ENCODE measurements at places on chromosomes 16 and 17.

GRCh38 chr17:44359458-44360143 is 4.1 kb downstream of the FAM171A2 start:
- DNase-seq: no peak

DNA sequence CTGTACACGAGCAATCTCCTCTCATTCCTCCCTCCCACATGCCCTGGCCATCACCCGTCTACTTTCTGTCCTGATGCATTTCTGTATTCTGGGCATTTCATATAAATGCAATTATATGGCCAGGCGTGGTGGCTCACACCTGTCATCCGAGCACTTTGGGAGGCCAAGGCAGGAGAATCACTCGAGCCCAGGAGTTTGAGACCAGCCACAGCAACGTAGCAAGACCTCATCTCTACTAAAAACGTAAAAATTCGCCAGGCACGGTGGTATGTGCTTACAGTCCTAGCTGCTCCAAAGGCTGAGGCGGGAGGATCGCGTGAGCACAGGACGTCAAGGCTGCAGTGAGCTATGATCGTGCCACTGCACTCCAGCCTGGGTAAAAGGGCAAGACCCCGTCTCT is 4.8 kb downstream of the MEAK7 start:
- no peak for DNase-seq

DNA sequence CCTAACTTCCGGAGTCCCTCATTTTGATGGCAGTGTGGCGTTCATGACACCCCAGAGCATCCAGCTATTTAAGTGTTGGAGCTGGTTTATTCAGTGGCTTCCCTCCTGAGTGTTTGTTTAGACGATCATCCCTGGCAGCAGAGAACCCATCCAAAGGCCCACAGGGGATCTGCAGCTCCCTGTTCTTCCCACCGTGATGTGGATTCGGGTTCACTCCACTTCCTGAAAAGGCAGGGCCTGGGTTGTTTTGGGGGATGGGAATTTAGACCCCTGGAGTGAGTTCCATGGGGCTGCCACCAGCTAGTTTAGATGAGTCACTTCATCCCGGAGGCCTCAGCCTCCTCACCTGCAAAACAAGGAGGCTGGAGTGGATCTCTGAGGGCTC is 2.3 kb downstream of the KSR1 start:
- no peak for DNase-seq

DNA sequence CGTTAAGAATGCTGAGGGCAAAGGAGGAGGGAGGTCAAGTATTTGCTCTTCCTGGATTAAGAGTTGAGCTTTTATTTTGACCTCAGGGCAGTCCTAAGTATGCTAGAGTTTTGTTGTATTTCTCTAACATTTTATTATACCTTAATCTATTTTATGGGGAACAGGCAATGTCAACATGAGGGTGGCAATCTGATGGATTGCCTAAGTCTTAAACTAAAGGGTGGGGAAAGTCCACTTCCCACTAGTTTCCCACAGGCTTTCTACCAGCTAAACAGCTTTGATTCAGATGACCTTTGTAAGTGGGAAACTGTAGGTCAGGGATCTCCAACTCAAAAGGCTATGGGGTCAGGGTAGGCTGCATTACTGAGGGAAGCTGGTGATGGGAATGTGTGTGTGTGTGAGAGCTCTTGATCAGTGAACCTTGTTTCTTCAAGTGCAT is 24.9 kb downstream of the HSD17B2 start:
- no peak for DNase-seq

- DNase-seq: no peak
These were observed 67.7 kb downstream of the CES1 start for GRCh38 chr16:55765161-55765560.

DNA sequence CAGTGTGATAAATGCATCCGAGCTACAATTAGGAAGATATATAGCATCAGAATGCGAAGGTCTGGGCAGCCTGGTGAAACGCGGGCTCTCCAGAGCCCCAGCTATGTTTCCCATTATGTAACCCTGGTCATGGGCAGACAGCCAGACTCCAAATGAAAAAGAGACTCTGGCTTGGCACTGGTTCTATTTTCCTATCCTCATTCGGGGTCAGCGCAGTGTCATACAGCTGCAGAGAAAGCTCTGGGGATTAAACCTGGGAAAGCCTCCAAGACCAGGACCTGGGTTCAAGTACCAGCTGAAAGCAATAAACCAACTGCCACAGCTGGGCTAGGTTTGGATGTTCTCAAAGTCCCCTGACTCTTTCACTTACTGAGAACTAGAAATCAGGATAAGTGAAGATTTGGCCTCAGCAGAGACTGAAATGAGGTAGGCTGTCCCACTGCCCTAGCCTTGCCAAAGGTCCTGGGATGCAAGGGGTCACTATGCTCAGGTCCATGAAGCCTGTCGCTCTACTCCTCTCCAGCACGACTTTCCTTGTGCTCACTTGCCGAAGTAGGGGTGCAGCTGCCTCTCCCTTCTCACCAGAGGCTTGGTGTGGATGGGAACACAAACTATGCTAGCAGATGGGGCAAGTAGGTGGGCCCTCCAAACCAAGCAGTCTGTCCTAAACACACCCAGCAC is 123.8 kb downstream of the SMG6 start:
- DNase-seq: no peak

- no peak for DNase-seq
These were observed 1.1 kb upstream of the HOXB7 start for GRCh38 chr17:48611681-48612455.

DNA sequence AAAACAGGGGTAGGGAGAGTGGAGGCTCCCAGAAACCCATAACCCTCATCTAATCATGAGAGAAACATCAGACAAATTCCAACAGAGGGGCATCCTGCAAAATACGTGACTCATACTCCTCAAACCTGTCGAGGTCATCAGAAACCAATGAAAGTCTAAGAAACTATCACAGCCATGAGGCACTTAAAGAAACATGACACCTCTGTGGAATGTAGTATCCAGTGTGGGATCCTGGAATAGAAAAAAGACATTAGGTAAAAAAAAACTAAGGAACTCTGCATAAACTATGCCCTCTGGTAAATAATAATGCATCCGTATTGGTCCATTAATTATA is 16.4 kb downstream of the CDH5 start:
- DNase-seq: peak; percentile 85

- DNase-seq: no peak
These were observed 26.1 kb upstream of the JPH3 start for GRCh38 chr16:87576171-87576570.

- DNase-seq: peak; percentile 72
These were observed 21.9 kb downstream of the PRKAR1A start for GRCh38 chr17:68533887-68534694.

- DNase-seq: no peak
These were observed 32.6 kb upstream of the ERN1 start for GRCh38 chr17:64162554-64162953.

- no peak for DNase-seq
These were observed at the start of gene MEIOC for GRCh38 chr17:44655983-44656710. TSS of gene MEIOC (plus strand) at chr17:44656468. CDS start at chr17:44656614, 146 bp downstream.

DNA sequence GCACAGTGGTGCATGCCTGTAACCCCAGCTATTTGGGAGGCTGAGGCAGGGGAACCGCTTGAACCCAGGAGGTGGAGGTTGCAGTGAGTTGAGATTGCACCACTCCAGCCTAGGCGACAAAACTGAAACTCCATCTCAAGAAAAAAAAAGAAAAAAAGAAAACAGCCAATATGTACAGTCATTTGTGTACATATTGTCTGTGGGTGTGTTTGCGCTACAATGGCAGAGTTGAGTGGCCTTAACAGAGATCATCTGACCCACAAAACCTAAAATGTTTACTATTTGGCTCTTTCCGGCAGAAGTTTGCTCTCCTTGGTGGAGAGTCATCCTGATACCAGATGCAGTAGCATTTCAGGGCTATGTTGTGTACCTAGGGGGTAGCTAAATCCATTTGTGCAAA is 57.9 kb downstream of the ARSG start:
- no peak for DNase-seq

DNA sequence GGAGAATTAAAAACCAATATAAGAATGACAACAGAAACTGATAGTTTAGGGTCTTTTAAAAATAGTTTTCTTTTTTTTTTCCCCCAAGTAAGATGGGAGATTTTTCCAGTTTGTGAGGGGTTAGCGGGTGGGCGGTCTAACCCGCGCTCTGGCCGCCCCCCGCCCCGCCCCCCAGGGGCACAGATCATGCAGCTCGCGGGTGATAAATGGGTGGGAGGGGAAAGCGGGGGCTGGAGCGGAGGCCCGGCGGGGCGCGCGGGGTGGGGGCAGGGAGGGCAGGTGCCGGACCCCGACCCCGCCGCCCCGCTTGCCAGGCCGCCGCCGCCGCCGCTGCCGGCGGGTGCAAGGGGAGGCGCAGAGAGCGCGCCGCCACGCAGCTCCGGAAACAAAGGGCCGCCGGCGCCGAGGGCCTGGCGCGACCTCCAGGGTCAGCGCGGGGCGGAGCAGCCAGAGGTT is 60.1 kb upstream of the GSE1 start:
- no peak for DNase-seq

- no peak for DNase-seq
These were observed 1554.6 kb downstream of the CDH8 start for GRCh38 chr16:60481591-60481990.

DNA sequence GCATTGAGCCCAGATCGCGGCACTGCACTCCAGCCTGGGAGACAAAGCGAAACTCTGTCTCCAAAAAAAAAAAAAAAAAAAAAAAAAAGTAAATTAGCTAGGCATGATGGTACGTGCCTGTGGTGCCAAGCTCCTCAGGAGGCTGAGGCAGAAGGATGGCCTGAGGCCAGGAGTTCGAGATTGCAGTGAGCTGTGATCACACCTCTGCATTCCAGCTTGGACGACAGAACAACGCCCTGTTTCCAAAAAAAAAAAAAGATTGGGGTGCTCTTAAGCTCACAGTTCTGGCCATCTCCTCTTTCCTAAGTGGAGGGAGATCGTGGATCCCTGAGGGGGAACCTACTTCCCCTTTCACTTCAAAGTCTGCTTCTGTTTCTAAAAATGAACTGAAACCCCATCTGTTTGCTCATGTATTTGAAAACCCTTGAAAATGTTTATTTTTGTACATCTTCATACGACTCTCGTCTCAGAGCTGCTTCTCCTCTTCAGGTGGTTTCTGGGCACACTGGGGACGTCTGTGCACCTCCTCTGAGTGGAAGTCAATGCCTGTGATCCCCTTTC is 138.8 kb downstream of the PRKCA start:
- no peak for DNase-seq

GRCh38 chr17:80861418-80861815 is 130.2 kb upstream of the CHMP6 start:
- no peak for DNase-seq

DNA sequence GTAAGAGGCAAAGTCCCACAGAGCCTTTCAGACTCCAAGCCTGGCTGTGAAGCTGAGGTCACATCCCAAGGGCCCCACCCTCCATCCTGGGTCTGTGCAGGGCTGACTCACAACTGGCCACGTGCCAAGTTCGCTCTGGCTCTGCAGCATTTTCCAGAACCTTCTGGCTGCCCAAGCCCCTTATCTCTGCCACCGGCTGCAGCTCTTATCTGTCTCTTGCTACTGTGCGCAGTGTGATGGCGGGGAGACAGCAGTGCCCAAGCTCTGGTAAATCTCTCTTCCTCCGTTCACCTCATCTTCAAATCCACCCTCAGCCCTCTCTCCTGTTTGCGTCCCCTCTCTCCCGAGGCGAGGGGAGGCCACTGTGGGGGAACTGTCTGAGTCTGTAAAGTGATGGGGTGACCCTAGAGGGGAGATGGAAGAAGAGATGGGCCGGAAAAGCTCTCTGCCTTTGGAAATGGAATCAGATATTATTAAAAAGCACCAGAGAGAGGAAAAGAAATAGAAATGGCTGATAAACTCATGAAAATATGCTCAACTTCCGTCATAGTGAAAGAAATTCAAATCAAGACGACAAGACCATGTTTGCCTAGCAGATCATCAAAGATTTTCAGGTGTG is 162.7 kb upstream of the CDC42EP4 start:
- DNase-seq: peak; percentile 64

- DNase-seq: no peak
These were observed 534 bp downstream of the PRSS36 start for GRCh38 chr16:31149332-31149731.

- no peak for DNase-seq
These were observed 248.9 kb upstream of the MON1B start for GRCh38 chr16:76942089-76942488.

- DNase-seq: peak; percentile 88
These were observed 31.3 kb downstream of the SPOP start for GRCh38 chr17:49646391-49647255.

- no peak for DNase-seq
These were observed 295.7 kb downstream of the SEC14L1 start for GRCh38 chr17:77436481-77436880.

DNA sequence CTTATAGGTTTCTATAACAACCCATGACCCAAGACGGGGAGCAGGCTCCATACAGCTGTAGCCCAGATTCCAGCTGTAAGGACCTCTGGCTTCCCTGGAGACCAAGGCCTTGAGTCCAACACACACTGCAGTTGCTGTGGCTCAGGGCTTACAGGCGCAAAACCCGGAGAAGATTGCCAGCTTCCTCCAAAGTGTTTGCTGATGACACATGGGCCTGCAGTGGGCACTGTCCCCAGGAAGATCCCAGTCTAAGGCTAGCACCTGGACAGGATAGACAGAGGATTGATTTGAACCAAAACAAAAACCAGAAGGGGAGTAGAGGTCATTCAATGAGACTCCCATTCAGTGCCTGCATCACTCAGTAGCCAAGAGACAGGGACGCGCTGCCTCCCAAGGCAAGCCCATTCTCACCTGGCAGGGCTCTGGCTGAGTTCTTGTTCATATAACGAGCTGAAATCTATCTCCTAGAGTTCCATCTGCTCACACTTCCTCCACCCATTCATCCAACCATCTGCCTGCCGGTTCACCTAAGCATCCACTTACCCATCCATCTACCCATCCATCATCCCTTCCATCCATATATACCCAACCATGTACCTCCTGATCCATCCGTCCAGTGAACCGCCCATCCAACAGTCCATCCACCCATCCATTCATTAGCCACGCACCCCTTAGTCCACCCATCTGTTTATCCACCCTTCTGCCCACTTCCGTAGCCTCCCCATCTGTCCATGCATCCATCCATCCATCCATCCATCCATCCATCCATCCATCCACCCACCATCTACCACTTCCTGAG is 10.2 kb downstream of the RAB11FIP4 start:
- no peak for DNase-seq

DNA sequence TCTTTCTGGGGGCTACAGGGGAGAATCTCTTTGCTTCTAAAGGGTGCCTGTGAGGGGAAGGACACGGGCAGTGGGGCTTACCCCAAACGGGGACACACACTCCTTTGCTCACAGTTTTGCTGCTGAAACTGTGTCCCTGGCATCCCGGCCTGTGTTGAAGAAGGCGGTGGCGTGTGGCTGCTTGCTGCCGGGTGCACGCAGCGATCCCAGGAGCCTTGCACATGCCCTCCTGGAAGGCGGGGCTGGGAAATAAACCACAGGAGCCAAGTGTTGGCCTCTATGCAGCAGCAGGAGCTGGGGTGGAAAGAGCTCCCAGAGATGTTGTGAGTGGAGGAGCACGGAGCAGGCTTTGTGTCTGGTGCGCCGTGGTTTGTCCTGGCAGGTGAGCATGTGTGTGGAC is 131.0 kb upstream of the CIBAR2 start:
- DNase-seq: no peak
